Kidney epithelial cell (primary cell): ENCODE measurements at places on chromosomes 1 and 21. TPM values are rescaled to one million over a fixed set of nuclear protein-coding genes. Genes with fewer than 3 reads are reported as not detected.

RUNX3 gene
- total RNA-seq, result 0.38 and 0.82 TPM in 2 replicates

RXRG gene
- not detected in 2 replicates for total RNA-seq

ID3 gene
- total RNA-seq, result 76.6 and 77.5 TPM in 2 replicates

LEMD1 gene
- total RNA-seq, result 4.3 and 5.1 TPM in 2 replicates

S100A12 gene
- total RNA-seq, result not detected in 2 replicates

KRTAP12-2 gene
- not detected in 2 replicates for total RNA-seq

HSD3B2 gene
- not detected in 2 replicates for total RNA-seq

BEND5 gene
- 3.9 and 4.2 TPM in 2 replicates for total RNA-seq

LEPR gene
- 10.2 and 11.6 TPM in 2 replicates for total RNA-seq

AADACL4 gene
- total RNA-seq, result not detected in 2 replicates

PFKL gene
- total RNA-seq, result 75.8 and 89.9 TPM in 2 replicates

PLPP3 gene
- total RNA-seq, result 3.9 and 4.9 TPM in 2 replicates

NOL9 gene
- 30.3 and 32.5 TPM in 2 replicates for total RNA-seq

ADCY10 gene
- not detected in 2 replicates for total RNA-seq

FABP3 gene
- 2.1 and 9.1 TPM in 2 replicates for total RNA-seq

RSPO1 gene
- total RNA-seq, result 0.08 and 0.14 TPM in 2 replicates
